ENCODE measurements at places on chromosomes 12 and 14.
A peak's percentile ranks its signal among the peaks of the same experiment; 100 is the strongest.

GRCh38 chr14:59262717-59263454 lies 74.4 kb downstream of the DAAM1 start:
- no peak for DNase-seq

DNA sequence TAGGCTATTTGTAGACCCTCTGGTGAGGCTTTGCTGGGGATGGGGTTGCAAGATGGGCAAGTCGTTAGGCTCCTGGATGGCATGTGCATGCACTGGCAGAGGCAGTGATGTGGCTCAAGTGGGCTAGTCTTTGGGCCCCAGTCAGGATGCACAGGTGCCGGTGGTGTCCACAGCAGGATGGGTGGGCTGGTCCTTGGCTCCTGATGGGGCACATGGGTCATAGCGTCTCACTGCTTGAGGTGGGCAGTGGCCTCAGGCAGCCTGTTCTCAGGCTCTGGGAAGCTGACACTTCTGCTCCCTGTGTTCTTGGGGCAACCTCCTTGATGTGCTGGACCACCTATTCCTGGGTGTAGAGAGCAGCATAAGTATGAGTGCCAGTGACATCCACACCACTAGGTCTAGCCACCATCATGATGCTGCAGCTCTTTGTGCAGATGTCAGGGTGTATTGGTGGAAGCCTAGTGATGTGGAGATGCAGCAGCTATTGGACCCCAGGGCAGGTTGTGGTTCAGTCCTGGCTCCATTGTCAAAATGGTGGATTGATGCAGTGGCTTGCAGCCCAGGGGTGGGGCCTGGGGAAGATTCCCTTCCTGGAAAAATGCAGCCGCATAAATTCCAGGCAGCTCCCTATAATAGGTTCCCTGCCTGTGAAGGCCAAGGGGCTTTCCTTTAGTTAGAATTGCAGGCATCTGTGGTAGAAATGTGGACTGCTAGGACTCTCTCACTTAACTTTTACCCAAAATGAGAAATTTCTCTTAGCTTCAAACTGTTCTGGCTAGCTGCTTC lies 742.5 kb upstream of the MDGA2 start:
- no peak for DNase-seq

DNA sequence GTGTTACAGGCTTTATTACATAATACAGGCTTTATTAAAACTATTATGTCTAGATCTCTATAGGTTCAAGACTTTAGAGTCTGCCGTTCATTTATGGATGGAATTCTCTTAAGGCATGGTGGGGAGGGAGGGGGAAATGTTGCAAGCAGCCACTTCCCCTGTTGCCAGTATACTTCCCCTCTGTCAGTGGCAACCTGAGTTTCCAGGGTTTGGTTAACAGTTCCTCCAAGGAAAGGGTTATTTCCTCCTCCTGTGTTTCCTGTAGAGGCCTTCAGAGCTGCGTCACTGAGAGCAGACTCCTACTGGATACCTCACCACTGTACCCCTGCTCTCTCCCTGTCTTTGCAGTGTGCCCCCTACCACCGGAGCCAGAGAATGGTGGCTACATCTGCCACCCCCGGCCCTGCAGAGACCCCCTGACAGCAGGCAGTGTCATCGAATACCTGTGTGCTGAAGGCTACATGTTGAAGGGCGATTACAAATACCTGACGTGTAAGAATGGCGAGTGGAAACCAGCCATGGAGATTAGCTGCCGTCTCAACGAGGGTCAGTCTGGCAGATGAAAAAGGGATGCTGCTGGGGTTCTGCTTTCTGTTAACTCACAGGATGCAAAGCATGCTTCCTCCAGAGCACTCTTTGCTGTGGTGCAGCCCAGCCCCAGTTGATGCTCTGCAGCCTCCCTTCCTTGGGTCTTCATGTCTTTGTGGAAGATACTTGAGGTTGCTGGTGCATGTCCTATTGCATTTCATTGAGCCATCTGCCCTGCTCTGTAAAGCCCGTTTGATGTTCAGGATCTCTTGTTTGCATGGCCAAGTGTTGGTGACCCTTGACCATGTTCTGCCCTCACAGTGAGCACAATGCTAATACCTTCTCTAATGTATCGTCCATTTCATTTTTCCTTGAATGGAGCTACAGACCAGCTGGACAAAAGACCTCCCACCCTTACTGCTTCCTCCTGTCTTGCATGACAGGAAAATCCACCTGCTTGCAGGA lies 63.6 kb upstream of the SRSF5 start:
- DNase-seq, result no peak

DNA sequence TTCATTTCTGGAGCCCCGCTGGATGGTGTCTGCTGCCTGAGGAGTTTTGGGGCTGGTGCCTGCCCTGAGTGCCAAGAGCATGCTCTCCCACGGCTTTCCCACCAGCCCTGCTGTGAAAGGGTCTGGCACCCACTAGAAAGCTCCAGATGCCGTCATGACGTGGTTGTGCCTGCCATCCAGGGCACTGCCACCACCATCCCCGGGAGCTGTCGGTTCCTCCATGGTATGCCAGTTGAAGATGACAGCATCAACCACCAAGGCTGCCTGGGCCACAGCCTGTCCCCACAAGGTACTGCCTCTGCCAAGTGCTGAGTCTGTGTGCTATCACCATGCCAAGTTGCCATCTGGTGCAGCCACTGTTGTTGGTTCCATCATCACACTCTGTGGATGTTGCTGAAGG lies 85.9 kb downstream of the TTC8 start:
- no peak for DNase-seq

DNA sequence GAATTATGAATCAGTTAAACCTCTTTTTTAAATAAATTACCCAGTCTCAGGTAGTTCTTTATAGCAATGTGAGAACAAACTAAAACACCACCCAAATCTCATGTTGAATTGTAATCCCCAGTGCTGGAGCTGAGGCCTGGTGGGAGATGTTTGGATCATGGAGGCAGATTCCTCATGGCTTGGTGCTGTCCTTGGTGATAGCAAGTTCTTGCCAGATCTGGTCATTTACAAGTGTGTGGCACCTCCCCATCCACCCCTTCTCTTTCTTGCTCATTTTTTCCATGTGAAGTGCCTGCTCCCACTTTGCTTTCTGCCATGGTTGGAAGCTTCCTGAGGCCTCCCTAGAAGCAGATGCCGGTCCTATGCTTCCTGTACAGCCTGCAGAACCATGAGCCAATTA lies 102.1 kb upstream of the ANO4 start:
- no peak for DNase-seq

DNA sequence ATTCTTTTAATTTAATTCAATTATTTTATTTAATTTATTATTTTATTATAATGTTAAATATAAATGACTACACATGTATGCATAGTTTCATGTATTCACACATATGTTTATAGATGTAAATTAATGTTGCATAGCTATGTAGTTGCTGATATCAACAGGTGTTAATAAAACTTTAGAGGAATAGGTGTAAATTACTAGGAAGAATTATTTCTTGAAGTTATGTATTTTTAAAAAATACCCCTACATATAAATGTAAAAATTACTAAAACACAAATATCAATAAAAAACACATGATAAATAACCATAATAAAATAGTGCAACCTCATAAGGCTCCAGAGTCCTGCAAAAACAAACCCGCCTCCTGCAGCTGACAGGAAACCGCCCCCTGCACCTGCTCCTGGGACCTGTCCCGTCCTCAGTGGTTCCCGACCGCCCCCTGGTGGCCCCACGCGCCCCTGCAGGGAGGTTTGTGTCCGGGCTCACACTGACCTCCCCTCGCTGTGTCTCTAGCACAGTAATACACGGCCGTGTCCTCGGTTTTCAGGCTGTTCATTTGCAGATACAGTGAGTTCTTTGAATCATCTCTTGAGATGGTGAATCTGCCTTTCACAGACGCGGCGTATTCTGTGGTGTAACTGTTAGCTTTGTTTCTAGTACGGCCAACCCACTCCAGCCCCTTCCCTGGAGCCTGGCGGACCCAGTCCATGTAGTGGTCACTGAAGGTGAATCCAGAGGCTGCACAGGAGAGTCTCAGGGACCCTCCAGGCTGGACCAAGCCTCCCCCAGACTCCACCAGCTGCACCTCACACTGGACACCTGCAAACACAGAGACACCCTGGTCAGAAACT lies 1264.0 kb downstream of the TMEM121 start:
- peak; percentile 61 for DNase-seq

GRCh38 chr12:112317481-112317880 lies 64.8 kb downstream of the HECTD4 start:
- DNase-seq, result no peak

GRCh38 chr14:62796431-62796830 lies 248.8 kb downstream of the KCNH5 start:
- no peak for DNase-seq

DNA sequence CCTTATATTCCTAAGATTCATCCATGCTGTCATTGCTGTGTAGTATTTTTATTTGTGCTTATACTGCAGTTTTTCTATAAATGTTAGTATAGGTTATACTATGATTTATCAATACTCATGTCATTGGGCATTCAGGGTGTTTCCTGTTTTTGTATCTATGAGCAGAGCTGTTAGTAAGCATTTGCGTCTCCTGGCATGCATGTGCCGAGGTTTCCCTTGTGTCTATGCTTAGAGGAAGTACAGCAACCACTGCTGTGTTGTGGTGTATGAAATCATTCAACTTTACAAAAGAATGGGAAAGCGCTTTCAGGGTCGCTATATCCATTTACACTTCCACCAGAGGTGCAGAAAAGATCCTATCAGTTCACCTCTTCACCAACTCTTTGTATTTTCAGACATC lies 122.7 kb downstream of the RGS6 start:
- no peak for DNase-seq

GRCh38 chr14:34364201-34364600 lies 97.8 kb downstream of the SPTSSA start:
- no peak for DNase-seq

GRCh38 chr14:20679907-20680306 lies 4.5 kb upstream of the RNASE4 start:
- no peak for DNase-seq

GRCh38 chr12:8841778-8842177 lies 19.4 kb downstream of the A2ML1 start:
- no peak for DNase-seq

- no peak for DNase-seq
Measured at GRCh38 chr12:118034429-118035189, 18.1 kb downstream of the RFC5 start.

GRCh38 chr14:102690509-102691286 lies 86.6 kb upstream of the TRAF3 start:
- no peak for DNase-seq

DNA sequence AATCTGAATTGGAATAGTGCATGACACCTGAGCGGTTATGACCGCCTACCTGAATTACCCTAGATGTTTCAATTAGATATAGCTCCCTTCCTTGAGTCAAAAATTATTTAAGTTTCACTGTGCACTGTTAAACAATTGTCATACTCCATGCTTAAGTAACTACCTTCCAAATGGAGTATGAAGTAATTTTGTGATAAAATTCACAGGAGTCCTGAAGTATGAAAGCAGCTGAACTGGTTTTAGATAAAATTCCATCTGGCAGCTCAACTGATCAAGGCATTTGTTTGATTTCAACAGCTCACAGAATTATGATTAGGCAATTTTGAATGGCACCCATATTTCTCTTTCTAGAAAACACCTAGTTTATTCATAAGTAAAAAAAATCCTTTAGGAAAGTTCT lies 19.5 kb downstream of the PRICKLE1 start:
- DNase-seq, result no peak

- DNase-seq, result no peak
Measured at GRCh38 chr12:50913224-50913623, 39.1 kb upstream of the HIGD1C start.

DNA sequence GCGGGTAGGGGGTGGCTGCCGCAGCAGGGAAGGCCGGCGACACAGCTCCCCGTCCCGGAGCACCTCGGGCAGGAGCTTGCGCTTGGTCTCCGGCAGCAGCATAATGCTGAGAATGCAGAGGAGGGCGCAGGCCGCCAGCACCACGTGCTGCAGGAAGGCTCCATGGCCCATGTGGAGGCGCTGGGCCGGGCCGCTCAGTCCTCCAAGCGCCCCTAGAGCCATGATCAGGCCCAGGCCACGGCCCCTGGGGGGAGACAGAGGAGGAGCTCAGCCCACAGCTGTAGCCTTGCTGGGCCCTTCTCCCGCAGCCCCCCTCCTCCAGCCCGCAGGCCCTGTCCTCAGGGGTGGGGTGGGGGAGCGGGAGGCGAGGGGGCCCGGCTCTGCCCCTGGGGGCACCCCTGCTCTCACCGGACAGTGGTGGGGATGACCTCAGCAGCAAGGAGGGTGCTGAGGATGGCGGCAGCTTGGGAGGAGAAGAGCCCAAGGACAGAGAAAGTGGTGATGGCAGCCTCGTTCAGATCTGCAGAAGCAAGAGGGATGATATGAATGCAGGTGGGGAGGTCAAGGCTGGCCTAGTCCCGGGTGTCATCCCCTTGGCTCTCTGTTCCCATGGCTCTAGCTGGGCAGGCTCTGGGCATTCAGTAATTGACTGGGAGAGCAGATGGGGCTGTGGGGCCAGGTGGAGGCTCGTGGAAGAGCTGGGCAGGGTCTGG lies 5.8 kb downstream of the SLC22A17 start:
- DNase-seq, result no peak

DNA sequence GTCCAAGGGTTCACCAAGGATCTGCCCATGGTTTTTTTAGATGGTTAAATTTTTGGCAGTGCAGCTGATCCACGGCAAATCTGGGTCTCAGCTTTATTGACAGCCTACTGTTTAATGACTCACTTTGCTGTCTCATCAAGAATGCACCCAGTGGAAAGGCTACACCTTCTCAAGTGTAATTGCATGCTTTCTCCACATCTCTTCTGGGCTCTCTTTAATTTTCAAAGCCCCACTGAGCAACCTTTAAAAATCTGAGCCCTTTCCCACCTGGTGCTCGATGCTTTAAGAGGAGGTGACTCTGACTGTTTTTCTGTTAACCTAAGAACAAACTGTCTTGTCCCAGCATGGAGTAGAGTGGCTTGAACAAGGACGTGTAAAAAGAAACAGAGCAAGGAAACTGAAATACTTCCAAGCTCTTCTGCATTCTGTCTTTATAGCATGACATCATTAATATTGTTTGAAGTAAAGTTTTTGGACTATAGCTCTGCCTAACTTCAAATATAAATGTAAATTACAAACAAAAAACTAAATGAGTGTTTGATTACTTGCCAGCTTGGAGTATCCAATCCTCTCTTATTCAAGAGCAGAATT lies 214.2 kb upstream of the KRR1 start:
- DNase-seq, result no peak

- no peak for DNase-seq
Measured at GRCh38 chr12:103887738-103888137, 42.5 kb upstream of the HSP90B1 start.

DNA sequence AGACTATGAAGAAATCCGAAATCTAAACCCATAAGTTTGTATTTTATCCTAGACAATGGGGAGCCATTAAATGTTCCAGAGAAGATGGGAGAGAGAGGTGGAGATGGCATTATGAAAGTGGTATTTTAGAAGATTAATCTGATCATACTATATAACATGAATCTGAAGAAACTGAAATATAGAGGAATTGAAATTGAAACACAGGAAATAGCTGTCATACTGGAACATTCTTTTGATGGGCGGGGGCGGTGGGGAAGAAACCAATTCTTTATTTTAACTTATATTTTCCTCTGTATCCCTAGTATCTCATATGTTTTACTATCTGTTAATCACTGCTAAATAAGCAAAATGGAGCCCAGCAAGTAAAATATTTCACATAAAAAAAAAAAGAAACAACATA lies 27.0 kb upstream of the FOXN3 start:
- DNase-seq, result peak; percentile 24

GRCh38 chr14:77926942-77927341 lies 127.0 kb downstream of the ADCK1 start:
- no peak for DNase-seq
